ENCODE measurements at places on chromosomes 4 and X.

DNA sequence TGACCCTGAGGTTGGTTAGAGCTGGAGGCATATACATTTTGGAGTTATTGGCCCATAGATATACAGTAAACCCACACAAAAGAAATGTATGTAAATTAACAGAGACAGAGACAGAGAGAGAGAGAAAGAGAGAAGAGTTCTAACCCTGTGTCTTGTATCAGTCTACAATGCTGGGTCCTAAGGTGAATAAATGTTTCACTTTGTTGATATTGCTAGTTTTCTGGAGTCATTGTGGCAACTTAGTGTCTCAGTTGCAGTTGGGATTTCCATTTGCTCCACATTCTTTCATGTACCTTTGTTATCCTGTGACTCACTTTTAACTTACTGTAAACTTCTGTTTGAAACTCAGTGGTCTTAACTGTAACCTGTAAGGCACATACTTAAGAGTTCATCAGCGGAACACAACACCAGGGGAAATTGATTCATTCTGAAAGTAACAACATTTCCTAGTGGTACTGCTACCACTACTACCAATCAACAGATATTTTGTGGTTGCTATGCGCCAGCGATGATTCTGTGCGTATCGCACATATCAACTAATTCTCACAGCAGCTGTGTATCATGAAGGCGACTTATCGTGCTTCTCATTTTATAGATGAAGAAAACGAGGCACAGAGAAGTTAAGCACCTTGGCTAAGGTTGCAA, 38.5 kb upstream of the ETDA start:
- no peak for DNase-seq

DNA sequence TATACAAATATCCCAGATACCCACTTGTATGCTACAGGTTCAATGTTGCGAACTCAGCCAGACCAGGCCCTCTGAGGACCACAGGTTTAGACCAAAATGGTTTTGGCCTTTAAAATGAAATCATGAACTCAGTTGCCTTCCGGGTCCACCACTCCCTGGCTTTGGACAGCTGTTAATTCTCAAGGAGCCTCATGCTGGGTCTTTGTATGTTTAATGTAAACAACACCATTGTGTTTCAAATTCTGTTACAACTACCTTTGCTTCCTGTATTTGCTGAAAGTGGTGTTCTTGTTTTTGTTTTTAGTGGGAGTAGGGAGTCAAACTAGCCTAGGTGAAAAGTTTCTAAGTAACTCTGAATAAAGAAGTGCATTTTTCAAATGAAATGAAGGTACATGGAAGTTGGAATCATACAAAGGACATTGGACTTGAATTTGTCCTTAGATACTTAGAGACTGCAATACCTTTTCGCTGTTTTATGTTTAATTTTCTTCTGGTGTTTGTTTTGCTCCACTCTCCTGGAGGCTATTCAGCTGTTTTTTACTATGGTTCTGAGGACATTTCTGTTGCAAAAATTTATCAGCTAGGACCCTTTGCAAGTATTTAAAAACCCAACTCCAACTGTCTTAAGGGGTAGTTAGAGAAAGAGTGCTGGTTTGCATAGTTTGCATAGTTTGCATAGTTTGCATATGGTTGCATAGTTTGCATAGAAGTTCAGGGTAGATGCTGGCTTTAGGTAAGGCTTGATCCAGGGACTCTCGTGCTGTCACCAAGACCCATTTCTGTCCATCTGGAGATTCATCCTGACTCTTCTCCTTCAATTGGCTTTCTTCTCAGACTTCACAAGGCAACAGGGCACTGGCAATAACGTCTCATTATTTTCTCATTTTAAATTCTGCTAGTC, 70.1 kb downstream of the MID1IP1 start:
- DNase-seq, result no peak

DNA sequence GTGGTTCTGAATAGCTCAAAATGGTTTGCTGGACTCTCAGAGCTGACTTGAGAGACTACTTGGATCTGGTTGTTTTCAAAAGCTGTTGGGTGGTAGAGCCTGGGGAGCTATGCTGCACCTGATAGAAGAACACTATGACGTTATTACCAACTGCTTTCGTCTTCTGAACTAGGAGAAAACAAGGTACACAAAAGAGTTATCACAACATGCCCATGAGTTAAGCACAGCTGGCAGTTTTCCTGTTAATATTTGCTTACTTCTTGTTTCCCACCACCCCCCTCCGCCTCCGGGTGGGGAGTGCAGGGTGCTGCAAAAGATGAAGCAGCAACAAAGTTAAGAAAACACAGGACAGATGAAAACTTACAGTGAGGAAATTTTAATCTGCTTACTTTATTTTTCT, 69.1 kb downstream of the RASL11B start:
- DNase-seq, result no peak

GRCh38 chr4:152256996-152257395, 278.9 kb downstream of the FBXW7 start:
- DNase-seq, result no peak

DNA sequence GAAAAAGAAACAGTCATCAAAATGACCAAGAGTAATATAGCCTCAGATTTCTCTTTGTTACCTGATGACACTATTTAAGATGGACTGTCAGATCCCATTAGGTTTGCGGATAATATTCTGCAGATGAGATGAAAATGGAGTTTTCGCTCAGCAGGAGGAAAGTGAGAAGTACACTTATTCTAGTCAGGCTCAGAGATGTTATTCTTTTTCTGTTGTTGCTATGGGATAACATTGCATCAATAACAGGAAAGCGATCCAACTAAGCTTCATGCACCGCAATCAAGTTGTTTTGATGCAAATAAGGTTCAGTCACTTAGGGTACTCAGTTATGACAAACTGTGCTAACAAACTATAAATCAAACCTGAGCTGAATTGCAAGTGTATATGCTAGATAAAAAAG, 415.0 kb downstream of the CCSER1 start:
- DNase-seq, result no peak

GRCh38 chr4:174654634-174655033, 132.3 kb upstream of the HPGD start:
- no peak for DNase-seq

DNA sequence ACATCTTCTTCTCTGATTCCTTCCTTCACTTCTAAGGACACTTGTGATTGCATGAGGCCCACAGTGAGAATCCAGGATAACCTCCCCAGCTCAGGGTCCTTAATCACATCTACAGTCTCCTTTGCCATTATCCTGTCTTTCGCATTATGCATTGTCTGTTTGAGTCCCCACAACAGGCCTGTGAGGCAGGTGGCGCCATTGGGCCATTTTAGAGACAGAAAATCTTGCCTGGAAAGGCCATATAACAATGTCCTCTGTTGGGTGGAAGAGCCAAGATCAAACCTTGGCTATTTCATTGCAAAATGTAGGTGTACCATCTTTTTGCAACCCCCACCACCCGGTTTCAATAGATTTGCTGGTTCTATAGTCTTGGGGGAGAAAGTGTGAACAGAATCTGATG, 11.8 kb upstream of the DCUN1D4 start:
- peak; percentile 53 for DNase-seq
